ENCODE measurements at places on chromosomes 12 and 14. TPM values are rescaled to one million over a fixed set of nuclear protein-coding genes. Genes with fewer than 3 reads are reported as not detected.

DNA sequence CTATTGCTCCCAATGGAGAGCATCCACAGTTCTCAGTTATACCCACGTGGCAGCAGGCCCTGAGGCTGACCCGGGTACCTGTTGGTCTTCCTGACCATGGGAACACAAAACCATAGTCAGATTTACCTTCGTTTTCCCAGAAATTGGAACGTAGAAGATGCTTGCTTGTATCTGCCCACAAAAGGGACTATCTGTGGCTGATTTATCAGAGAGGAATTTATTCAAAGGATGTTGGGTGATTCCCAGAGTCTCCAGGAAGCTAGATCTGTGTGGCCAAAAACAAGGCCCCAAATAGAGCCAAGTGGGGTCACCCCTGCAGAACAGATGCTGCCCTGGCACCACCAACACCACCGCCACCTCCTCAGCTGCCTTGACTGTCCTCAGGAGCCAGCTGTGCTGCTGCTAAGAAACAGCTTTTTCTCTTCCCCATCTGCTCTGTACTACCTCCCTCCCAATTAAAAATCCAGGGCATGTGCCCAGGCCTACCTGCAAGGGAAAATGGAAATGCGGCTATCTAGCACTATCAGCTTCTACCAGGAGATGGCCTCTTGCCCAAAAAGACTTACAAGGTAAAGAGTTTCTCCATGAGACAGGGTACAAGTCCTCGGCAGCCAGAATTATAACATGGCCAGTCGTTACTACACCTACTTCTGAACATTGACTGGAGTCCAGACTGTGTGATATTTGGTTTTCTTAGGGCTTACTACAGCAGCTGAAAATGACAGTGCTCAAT, 128.6 kb upstream of the PLEKHG7 start:
- DNase-seq: no peak

DNA sequence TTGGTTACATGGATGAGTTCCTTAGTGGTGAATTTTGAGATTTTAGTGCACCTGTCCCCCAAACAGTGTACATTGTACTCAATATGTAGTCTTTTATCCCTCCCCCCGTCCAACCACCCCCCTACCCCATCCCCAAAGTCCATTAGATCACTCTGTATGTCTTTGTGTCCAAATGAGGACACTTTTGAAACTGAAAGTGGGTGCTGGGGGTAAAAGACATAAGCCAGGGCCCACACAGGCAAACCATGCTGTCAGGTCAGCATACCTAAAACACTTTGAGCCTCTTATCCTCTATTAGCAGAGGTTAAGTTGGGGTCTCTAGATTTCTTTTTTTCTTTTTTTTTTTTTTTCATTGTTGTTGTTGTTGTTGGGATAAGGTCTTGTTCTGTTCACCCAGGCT, 31.3 kb upstream of the KICS2 start:
- DNase-seq: no peak

DNA sequence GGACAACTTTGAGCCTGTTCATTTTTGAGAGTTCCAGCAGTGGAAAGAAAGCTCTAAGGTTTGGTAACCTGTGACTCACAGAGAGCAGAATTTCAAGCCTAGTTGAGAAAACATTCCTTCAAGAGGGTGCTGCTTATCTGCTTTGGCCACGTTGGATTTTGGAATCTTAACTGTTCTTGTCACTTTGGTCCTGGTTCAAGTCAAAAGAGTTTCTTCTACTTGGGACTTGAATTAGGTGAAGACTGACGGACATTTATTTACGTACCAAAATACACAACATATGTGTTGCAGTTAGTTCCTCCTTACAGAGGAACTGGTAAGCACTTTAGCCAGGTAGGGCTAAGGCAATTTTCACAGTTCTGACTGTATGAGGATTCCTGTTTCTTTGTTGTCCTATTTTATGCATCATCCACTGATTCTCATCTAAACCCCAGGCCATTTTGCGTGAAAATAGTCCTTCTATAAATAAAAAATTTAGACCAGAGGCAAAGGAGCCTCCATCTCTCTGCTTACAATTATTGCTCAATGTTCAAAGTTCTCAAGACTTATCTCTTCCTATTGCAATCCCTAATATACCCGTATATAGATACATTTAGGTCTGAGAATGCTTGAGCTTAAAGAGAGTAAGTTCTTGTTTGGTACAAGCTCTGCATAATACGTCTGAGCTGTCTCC, 580.9 kb downstream of the DIO2 start:
- no peak for DNase-seq

- DNase-seq: no peak
Measured at GRCh38 chr14:106850913-106851825, 1324.8 kb downstream of the TMEM121 start.

DNA sequence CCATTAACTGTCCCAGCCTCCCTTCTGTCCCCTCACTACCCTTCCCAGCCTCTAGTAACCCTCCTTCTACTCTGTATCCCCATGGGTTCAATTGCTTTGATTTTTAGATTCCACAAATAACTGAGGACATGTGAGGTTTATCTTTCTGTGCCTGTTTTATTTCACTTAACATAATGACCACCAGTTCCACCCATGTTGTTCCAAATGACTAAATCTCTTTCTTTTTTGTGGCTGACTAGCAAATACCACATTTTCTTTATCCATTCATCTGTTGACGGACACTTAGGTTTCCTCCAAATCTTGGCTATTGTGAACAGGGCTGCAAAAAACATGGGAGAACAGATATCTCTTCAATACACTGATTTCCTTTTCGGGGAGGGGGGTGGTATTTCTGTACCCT, 65.7 kb downstream of the PRKD1 start:
- no peak for DNase-seq

- no peak for DNase-seq
Measured at GRCh38 chr14:28765831-28766468, 637 bp upstream of the FOXG1 start.

ZC2HC1C gene
- 0.78 TPM for total RNA-seq

GRCh38 chr14:68506645-68507419, 286.0 kb downstream of the ZFP36L1 start:
- DNase-seq: no peak

OR4K13 gene
- not detected for total RNA-seq

DNA sequence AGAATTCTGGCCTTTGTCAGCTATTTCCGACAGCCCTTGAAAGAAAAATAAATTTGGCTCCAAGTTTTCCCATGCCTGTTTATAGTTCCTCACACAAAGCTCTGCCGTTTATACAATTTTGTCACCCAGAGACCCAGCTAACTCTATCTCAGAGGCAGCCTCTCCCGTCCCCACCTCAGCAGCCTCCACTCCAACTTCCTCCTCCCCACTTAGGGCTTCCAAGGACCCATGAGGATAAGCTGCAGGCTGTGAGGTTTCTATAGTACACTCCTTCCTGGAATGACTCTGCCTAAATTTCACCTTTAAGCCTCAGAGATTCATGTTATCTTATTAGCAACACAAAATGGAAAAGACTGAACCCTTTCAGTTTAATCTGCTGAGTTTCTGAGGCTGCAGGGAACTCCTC, 71.8 kb downstream of the TTC9 start:
- DNase-seq: no peak

DNA sequence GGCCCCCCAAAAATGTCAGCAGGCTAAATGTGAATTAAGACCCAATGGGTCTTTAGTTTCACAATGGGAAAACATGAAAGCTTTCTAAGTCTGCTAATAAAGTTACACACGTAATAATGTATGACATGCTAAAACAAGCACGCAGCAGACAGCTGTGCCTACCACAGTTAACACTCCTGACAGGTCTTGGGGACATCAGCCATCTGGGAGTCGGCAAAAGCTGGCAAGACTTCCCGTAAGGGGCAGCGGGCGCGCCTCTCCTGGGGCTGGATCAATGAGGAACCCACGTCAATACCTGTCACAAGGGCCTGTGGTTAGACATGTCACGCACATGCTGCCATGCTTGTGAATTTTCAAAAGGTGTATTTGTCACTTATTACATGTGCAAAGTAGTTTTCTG, 45.0 kb downstream of the ACTN1 start:
- DNase-seq: no peak

DNA sequence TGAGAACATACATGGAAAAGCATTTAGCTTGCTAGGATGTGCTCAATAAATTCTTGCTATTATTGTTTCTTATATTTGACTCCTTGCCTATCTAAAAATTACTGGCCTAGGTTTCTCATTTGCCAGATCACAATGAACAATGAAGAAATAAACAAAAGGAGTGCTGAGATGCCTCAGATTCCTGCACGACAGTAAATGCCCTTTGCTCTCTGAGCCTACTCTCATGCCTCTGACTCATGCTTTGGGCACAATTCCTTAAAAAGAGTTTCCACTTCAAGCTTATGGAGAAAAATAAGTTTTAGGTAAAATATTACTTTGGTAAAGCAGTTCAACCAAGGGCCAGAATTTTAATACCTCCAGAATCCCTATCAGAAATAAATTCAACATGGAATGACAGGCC, 30.9 kb downstream of the GRIN2B start:
- no peak for DNase-seq

GRCh38 chr14:78131201-78131600, 39.0 kb upstream of the NRXN3 start:
- DNase-seq: no peak

DNA sequence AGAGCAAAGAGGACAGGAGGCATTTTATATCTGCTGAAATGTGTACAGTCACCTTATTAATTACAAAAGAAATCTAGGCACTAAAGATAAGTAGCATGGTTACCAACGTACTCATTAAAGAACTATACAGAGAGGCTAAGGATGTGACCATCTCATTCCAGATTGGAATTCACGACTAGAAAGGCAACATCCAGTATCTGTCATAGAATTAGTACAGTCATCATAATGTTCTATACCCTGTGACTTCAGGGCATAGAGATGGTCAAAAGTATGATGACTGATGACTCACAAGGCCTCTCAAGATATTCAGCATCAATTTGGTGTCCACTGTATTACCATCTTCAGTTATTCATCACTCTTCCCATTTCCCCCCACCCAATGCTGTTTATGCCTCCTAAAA, 144.0 kb upstream of the PLEKHG7 start:
- DNase-seq: no peak

DNA sequence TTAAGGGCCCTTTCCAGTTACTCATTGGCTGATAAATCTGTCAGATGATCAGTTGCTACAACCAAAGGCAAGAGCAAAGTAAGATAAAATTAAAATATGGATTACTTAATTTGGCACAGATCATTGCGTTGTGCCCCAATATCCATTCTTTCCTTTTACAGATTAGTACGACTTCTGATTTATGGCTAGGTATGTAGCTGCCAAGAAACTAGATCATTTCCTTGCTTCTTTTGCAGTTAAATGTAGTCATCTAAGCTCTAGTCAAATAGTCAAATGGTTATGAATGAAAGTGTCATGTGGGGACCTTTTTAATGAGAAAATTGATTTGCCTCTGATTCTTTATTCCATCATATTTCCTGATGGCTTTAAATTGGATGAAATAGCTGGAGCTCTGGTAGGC, 1039.9 kb upstream of the FLRT2 start:
- no peak for DNase-seq

DNA sequence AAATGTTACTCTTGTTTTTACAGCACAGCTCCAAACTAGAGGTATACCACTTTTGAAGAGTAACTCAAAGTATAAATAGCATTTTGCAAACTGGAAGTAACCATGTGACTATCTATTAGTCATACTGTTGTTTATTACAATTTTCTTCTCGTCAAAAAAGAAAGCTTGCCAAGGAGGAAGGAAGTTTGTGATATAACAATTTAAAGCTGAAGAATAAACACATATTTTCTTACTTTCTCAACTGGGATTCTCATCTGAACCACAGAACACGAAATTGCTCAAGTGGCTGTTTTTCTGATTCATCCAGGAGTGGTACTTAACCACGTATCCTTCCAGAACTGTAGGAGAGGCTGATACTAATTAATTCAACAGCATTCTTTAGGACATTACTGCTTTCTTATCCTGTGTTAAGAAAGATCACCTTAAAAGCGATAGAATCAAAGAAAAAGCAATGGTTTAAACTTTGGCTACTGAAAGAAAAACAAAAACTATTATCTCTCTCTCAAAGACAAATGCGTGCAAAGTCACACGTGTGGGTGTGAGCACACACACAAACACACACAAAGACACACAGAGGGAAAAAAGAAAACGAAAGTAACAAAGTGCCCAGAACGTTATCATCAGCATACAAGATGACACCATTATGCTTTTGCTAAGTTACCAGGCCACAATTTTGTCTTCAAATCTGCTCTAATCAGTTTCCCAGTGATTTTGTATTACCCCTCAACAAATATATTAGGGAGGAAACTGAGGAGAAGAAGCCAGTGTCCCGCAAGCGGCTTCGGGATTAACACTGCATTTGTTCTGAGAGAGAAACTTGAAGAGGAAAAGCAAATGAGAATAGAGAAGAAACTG, at the start of gene CLEC2B:
CLEC2B (minus strand) TSS at position 48 of the 855 bp plus-strand sequence.
- no peak for DNase-seq

DNA sequence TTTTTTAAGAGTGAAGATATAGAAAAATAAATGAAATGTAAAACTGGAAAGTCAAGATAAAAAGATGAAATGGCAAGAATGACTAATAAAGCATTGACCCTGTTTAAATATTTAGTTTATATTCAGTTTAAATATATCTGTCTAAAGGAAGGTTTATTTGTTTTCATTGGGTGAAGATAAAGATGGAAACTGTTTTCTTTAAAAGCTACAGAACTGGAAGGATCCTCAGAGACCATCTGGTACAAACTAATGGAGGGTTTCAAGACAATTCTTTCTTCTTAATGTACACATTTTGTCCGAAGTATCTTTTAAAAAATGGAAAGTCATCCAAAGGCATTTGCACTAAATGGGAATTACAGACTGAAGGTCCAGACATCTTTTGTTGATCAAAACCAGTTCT, 142.6 kb downstream of the EPS8 start:
- DNase-seq: no peak

- no peak for DNase-seq
Measured at GRCh38 chr12:126493366-126494108, 1428.3 kb downstream of the AACS start.

DNA sequence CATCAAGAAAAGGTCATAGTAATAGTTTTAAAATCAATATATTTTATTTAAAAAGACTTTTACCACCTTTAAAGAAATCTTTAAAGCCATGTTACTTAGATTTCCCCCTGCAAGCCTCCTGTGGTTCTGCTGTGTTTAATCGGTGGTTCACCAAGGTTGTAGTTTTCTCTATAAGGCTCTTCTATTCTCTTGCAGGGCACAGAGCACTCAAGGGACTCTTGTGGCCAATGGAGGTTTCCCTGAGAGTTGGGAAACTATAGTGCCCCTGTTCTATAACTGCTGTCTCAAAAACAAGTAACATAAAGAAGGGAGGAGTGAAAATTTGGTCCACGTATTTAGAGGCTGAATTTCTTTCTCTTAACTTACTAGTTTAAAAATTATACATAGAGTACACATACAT, 25.0 kb downstream of the DACT1 start:
- DNase-seq: no peak

Measured in activated T-cell treated with anti-CD3 and anti-CD28 coated beads, Interleukin-2, amount 50 U/mL, for 4 hours (primary cell).